ENCODE measurements at places on chromosomes 2 and 18.

GRCh38 chr2:43347746-43348145 lies 121.3 kb upstream of the ZFP36L2 start:
- no peak for DNase-seq

DNA sequence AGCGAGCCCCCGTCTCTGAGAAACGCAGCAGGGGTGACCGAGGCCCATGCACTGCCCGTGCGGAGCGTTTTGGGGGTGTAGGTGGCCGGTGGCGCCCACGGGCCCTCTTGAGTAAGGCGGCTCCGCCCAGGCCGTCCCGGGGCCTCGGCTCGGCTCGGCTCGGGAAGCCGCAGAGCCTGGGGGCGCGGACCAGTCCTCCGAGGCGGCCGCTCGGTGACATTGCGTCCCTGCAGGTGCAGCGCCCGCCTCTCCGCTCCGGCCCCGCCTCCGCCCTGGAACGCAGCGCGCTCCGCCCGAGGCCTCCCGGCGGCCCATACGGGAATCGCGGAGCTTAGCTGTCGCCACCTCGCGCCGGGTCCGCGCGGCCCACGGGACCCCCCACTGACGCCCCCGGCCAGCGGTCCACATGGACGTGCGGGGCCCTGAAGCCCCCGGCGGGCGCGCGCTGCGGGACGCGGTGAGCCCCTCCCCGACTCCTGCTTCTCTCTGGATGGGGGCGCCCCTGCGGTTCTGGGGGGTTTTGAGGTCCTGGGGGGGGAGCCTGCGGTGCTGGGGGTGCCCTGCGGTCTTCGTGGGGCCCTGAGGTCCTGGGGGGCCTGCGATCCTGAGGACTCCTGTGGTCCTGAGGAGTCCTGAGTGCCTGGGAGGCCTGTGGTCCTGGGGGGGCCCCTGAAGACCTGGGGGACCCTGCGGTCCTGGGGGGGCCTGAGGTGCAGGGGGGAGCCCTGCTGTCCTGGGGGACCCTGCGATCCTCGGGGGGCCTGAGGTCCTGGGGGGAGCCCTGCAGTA lies at the start of gene HSBP1L1:
HSBP1L1 (plus strand) TSS at position 314 of the 789 bp plus-strand sequence; CDS start at position 407, 93 bp downstream.
- DNase-seq = no peak

GRCh38 chr2:124670187-124670586 lies 645.1 kb downstream of the CNTNAP5 start:
- no peak for DNase-seq

DNA sequence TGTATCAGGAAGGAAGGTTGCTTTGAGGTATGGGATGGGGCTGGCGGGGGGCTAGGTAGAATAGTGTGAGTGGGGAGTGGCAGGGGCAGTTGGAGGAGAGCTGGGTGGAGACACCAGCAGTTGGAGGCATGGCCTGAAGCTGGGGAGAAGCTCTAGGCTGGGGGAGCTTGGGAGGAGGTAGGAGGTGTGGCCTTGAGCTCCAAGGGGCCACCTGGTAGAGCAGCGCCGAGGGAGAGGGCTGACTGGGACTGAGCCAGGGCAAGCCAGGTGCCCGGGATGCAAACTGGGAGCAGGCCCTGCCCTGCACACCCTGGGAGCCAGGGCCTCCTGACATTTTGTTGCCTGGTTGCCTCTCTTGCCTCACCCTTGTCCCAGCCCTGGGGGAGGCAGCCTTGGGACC lies 33.1 kb upstream of the PDIA6 start:
- no peak for DNase-seq
